GM23248 (cell line): ENCODE measurements at places on chromosomes 6 and 20.

- DNase-seq: no peak
Observed at GRCh38 chr20:16003310-16003709, 569.9 kb downstream of the KIF16B start.

- peak; percentile 74 for DNase-seq
Observed at GRCh38 chr6:18343741-18344140, 43.4 kb upstream of the RNF144B start.

DNA sequence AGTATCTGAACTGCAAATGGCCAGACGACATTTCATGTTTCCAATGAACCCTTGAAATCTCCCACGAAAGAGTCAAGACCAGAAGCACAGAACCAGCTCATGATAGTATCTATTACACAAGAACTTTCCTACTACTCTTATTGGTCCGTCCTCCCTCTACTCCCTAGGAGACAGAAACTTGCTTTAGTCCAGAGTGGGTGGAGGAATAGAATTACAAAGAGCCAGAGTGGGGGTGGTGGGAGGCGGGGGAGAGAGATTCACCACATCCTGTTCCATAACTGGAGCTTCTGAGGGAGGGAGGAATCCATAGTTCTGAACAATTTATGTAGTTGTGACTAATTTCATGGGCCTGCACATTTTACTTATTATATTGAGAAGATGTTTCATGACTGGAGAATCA is 18.5 kb upstream of the WFDC10A start:
- DNase-seq: peak; percentile 88

DNA sequence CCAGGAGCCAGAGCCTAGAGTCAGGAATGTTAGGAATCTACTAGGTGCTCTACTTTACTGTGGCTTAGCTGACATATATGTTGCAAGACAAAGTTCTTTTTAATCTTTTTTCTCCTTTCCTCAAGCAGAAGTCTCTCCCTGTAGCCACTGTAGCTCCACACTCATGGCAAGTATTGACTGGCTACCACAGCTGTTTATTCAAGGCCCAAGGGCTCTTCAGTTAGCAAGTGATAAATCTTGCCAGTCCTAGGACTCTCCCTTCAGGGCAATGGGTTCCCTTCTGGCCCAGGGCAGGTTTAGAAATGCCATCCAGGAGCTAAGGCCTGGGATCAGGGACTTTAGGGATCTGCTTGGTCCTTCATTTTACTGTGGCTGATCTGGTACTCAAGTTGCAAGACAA is 82.0 kb upstream of the TNFRSF21 start:
- no peak for DNase-seq

GRCh38 chr6:162249907-162250642 is 477.5 kb downstream of the PRKN start:
- DNase-seq: no peak

- DNase-seq: peak; percentile 50
Observed at GRCh38 chr6:152721956-152722355, 24.3 kb downstream of the MYCT1 start.

DNA sequence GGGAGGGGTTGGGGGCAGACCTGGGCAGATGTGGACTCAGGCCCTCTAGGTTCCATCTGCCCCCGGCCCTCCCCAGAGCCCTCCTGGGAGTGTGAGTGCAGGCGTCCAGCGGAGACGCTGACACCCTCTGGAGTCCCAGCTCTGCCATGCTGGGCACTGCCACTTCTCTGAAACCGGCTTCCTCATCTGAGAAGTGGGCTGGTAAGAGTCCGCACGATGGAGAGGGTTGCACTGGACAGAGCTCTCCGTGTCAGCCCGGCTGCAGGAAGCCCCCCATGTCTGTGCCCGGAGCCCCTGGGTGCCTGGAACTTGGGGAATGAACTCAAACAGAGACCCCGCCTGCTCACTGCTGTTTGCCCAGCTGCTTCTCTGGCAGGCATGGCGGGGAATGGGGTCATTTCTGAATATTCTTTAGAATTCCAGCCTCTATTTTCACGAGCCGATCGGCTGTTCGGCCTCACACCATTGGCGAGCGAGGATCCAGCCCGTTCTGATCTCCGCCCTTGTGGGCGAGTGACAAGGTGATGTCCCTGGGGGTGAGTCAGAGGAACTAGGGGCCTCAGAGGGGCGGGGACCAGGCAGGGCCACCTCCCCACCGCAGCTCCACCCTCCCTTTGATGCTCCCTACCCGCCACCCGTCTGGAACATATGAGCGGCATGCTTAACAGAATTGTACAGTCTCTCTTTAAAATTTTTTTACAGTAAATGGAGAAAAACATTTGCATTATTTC is 47.8 kb upstream of the GATA5 start:
- DNase-seq: peak; percentile 32

DNA sequence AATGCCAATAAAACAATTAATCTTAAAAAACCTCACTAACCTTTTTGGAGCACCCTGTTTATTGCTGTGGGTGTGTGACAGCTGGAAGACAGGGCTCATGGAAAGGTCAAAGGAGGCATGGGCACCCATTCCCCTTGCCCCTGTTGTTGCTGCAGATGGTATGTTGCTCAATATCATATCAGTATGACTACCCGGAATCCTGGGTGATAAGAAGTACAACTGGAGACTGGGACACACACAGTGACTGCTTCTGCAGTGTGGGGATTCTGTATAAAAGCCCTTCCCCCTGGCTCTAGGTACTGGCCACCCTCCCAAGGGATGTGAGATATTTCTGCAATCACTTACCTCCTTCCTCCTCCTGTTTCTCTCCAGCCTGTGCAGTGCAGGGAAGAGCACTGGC is 47.3 kb upstream of the IL20RA start:
- no peak for DNase-seq

- no peak for DNase-seq
Observed at GRCh38 chr6:41557335-41557734, 11.2 kb downstream of the FOXP4 start.

GRCh38 chr6:31651602-31652191 is 764 bp downstream of the BAG6 start:
- DNase-seq: peak; percentile 91

DNA sequence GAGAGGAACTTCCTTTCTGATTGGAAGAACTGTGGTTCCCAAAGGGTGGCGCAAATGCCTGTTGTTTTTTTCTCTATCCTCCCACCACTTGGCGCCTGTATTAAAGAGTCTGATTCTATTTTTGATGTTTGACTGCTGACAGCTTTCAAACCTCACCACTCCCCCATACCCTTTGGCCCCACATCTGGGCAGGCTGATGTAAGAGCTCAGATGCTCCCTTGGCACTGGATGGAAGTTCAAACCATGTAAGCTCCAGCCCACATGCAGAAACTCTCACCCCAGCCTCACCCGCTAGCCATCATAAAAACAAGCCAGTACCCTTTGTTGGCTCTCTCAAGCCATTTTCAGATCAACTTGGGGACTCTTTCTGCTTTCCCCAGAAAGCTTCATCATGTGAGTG is 20.0 kb upstream of the TMEM14A start:
- no peak for DNase-seq

DNA sequence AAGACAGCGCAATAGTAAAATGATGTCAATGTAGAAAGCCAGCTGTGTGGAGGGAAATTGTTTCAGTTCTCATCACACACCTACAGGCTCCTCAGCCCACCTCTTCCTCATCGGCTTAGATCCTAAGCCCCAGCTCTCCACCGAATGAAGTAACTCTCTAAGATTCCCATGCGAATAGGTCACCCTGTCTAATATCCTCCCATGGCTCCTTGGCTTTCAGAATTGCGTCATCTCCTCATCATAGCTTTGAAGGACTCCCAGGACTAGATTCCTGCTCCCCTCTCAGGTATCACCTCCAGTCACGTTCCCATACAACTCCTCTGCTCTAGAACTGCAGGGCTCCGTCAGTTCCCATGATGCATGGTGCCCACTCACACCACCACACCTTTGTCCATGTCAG is 16.2 kb upstream of the SLC22A16 start:
- DNase-seq: no peak

- DNase-seq: no peak
Observed at GRCh38 chr20:33162313-33162712, 5.6 kb upstream of the BPIFA2 start.

- peak; percentile 6 for DNase-seq
Observed at GRCh38 chr20:24577271-24577909, 108.0 kb downstream of the SYNDIG1 start.

- DNase-seq: no peak
Observed at GRCh38 chr6:69643688-69644087, 153.1 kb downstream of the LMBRD1 start.

GRCh38 chr6:92541448-92542060 is 877.8 kb downstream of the EPHA7 start:
- DNase-seq: no peak

DNA sequence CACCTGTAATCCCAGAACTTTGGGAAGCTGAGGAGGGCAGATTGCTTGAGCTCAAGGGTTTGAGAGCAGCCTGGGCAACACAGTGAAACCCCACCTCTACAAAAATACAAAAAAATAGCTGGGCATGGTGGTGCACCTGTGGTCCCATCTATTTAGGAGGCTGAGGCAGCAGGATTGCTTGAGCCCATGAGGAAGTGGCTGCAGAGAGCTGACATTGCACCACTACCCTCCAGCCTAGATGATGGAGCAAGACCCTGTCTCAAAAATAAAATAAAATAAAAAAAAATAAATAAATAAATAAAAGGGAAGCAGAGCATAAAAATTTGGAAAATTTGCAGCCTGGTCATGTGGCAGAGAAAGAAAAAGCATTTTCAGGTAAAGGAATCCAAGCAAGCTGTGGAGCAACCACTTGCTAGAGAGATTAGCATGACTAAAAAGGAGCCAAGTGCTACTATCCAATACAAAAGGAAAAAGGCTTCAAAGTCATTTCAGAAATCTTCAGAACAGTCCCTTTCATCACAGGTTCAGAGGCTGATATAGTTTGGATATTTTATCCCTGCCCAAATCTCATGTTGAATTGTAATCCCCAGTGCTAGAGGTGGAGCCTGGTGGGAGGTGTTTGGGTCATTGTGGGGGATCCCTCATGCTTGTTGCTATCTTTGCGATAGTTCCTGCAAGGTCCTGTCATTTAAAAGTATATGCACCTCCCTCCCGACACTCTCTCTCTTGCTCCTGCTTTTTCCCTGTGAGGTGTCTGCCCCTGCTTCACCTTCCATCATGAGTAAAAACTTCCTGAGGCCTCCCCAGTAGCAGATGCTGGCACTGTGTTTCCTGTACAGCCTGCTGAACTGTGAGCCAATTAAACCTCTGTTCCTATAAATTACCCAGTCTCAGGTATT is 11.2 kb upstream of the TTK start:
- no peak for DNase-seq

DNA sequence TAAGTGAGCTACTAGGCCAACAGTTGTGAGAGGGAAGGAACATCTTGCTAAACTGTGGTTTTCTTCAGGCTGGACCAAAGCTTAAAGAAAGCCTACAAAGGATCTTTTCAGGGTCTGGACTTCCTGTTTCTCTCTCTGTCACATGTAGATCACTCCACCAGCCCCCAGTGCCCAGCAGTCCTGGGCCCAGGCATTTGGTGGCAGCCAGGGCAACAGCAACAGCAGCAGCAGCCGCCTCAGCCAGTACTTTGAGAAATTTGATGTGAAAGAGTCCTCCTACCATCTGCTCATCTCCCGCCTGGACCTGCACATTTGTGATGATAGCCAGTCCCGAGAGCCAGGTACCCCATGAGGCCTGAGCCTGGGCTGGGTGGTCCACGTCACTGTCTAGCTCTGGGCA is 44.1 kb downstream of the BLTP3A start:
- DNase-seq: no peak

- DNase-seq: peak; percentile 28
Observed at GRCh38 chr6:5054245-5054873, 30.8 kb upstream of the PPP1R3G start.

- DNase-seq: no peak
Observed at GRCh38 chr20:56724241-56724757, 95.2 kb downstream of the TFAP2C start.

DNA sequence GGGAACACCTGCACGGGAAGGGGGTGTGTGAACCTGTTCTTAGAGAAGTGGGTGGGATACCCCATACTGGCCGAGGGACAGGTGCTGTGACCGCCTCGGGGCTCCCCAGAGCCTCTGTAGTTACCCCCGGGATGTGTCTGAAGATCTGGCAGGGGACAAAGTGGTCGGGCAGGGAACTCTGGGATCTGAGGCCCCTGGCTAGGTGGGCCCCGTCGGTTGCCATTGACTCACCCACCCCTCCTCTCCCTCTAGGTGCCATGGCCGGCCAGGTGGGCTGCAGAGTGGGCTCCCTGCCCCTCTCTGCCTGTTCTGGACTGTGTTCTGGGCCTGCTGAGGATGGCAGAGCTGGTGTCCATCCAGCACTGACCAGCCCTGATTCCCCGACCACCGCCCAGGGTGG is 4.3 kb downstream of the BIRC7 start:
- no peak for DNase-seq

- no peak for DNase-seq
Observed at GRCh38 chr6:80523010-80523409, 416.5 kb downstream of the BCKDHB start.

DNA sequence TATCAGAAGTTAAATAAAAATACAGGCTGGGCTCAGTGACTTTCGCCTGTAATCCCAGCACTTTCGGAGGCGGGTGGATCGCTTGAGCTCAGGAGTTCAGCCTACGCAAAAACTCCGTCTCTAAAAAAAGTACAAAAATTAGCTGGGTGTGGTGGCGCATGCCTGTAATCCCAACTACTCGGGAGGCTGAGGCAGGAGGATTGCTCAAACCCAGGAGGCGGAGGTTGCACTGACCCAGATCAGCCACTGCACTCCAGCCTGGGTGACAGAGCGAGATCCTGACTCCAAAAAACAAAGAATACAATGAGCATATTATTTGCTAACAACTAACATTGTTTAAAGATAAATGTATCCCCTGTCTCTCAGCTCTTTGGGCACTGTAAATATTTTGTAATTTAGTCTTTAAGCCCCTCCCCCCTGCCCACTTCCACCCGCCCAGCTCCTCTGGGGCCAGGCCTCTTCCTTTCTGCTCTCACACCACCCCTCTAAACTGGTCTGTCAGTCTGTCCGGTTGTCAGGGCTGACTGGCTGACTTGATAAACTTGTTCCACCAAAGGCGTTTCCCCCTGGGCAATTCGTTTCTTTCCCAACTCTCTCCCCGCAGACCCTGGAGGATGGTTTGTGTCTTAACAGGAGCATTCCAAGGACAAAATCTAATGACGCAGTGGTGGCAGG is 62.4 kb upstream of the QKI start:
- no peak for DNase-seq

GRCh38 chr6:111185954-111186353 is 98.7 kb downstream of the SLC16A10 start:
- no peak for DNase-seq

GRCh38 chr6:36546308-36546919 is 865 bp downstream of the STK38 start:
- DNase-seq: peak; percentile 69

- peak; percentile 76 for DNase-seq
Observed at GRCh38 chr6:147000545-147001488, 203.4 kb upstream of the STXBP5 start.

GRCh38 chr20:23165964-23166363 is 79.8 kb upstream of the CD93 start:
- no peak for DNase-seq
